ENCODE measurements at places on chromosomes 13 and 19.

GRCh38 chr19:2084993-2085720, 11.0 kb downstream of the MOB3A start:
- peak; percentile 91 for DNase-seq

DNA sequence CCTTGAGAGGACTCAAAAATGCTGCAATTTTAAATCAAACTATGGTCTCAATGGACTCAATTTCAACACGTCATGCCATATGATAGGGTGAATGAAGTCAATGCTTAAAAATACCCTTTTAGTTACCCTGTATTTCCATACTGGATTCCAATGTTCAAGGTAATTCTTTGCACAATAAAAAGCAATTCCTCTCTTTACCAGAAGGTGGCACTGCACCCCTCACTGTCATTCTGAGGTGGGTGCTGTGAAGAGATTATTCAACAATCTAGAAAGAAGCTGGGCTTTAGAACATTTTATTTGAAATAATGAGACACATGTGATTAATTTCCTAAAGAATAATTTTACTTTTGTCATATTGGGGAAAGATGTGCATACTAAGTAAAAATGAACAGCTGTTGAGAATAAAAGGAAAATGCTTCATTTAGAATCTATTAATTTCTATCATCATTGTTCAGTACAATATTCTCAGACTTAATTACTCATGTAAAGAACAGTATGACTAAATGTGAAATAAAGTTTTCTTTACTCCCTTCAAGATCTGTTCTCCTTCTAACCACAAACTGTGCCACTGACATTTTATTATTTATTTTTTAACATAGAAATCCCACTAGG, 789.1 kb downstream of the GPC5 start:
- DNase-seq: no peak

- no peak for DNase-seq
Observed at GRCh38 chr19:32692727-32693061, 1.1 kb downstream of the NUDT19 start.

DNA sequence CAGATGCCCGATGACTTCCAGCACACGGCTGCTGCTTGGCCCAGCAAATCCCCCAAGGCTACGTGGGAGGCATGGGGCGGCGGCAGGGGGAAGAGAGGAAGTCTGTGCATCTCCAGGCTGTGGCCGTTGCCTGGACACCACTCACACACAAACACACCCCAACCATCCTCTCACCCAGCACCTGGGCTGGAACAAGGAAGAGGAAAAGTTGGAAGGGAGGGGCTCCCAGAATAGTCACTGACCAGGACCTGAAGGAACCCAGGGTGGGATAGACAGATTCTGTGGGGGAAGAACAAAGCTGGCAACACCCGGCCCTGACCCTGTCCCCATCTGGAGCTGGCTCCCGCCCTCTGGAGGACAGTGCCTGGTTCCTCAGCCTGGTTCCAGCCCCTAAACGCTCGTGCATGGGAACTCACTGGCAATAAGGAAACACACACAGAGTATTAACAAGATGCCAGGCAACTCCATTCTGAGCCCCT, 11.2 kb downstream of the PPP6R1 start:
- DNase-seq: no peak

DNA sequence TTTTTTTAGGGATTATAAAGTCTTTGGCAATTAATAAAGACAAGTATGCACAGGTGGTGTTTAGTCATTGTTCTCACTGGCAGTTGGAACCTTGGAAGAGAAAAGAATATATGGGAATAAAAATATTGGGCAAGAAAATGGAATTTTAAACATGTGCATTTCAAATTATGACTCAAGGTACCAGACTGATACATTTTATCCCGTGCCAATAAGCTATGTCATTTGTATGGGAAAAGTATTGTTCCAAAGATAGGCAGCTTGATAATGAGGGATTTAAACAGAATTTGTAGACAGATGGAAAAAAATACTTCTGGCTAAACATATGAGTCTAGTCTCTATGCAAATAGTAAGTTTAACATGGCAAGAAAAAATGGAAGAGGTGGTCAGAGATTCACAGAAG, 169.5 kb upstream of the UFM1 start:
- no peak for DNase-seq

GRCh38 chr13:99847318-99847750, 124.2 kb downstream of the ZIC5 start:
- no peak for DNase-seq

- DNase-seq: no peak
Observed at GRCh38 chr13:105327581-105328126, 1207.8 kb downstream of the EFNB2 start.

- DNase-seq: no peak
Observed at GRCh38 chr13:38849315-38849714, 141.3 kb downstream of the STOML3 start.

DNA sequence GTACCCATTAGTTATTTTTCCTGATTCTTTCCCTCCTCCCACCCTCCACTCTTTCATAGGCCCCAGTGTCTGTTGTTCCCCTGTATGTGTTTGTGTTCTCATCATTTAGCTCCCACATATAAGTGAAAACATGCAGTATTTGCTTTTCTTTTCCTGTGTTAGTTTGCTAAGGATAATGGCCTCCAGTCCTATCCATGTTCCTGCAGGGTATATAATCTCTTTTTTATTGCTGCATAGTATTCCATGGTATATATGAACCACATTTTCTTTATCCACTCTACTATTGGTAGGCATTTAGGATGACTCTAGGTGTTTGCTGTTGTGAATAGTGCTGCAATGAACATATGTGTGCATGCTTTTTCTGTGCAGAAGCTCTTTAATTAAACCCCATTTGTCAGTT, 79.4 kb downstream of the ZMYM2 start:
- DNase-seq: no peak

GRCh38 chr13:97459215-97459777, 25.3 kb downstream of the RAP2A start:
- DNase-seq: no peak

DNA sequence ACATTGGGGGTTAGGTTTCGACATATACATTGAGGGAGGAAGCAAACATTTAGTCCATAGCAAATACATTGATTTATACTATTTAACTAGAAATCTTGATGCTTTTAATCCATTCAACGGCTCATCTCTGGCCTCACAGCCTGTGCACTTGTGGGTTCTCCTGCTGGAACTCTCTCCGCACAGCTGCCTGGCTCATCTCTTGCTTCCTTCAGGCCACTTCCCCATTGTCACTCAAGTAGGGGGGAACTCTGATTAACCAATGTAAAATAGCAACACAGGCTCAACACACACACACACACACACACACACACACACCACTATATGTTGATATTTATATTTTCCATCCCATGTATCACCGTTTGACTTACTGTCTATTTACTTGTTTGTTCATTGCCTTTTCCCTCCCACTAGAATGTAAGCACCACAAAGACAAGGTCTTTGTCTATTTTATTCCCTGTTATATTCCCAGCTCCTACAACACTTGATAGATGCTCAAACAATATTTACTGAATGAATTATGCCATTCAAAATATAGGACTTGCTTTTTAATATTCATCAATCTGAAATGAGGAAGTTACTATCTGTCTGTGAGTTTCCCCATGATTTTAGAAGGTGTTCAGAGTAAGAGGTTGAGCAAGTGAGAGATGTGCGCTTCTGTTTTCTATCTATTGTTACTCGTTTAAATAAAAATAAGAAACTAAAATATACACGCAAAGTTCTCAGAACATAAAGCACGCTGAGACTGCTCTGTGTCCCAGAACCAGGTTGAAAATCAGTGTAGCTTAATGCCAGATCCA, 29.8 kb upstream of the PABPC3 start:
- no peak for DNase-seq

GRCh38 chr19:7549429-7550148, 14.1 kb downstream of the PNPLA6 start:
- no peak for DNase-seq

DNA sequence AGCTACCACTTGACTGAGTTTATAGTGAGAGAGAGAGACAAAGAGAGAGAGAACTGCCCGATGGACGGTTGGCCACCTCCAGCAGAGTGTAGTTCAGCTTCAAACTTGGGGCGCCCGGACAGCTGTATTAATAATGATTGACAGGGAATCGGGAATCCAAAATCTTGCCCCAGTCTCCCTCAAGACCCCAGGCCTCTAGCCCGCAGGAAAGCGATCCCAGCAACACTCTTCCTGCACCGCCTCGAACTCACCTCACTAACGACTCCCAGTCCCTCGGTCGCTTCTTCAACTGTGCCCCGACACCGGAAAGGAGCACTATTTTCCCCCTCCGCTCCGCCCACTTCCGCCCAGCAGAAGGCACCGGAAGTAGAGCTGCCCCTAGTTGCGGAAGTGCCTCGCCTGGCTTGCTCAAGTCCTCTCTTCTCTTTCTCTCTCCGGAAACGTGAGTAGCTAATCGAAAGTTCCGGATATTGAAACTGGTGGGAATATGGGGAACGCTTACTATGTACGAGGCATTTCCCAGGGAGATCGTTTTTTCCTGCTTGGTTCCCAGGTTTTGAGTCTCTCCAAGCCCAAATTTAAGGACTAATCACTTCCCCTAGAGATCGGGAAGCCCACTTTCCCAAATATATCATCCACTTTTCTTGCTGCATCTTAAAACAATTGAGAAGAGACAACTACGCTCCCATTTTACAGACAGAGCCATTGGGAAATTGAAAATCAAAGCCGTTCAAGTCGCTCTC, at the start of gene NOSIP:
NOSIP (minus strand) TSS at position 293 of the 743 bp plus-strand sequence. CDS start 19,865 bp downstream, outside the sequence.
- peak; percentile 94 for DNase-seq

DNA sequence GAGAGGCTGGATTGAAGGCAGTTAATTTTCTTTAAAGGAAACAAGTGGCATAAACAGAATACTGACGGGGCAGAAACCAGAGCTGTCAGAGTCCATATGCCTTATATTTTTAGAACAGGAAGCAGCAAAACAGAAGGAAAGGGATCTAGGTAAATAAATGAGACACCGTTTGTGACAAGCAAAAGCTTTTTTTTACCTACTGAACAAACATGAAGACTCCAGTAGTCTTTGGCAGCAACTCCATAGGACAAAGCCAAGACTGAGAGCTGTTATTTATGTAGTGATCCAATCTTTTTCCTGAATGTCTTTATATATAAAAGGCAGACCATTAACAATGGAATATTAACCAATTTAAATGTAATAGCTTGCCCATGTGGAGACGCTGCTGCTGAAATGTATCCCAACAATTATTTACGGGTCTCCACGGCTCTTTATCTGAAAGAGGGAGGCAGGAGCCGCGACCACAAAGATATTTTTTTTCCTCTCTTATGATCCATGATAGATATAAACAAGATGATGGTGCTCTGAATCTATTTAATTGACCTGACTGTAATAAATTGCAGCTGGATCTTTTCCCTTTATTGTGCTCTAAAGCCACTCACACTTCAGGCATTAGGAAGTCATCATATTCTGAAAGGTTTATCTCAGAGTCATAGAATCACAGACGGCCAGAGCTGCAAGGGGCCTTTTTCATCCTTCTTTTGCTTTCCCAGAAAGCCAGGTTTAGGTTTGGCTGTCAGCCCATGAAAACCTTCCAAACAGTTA, 687.8 kb downstream of the EFNB2 start:
- DNase-seq: no peak

DNA sequence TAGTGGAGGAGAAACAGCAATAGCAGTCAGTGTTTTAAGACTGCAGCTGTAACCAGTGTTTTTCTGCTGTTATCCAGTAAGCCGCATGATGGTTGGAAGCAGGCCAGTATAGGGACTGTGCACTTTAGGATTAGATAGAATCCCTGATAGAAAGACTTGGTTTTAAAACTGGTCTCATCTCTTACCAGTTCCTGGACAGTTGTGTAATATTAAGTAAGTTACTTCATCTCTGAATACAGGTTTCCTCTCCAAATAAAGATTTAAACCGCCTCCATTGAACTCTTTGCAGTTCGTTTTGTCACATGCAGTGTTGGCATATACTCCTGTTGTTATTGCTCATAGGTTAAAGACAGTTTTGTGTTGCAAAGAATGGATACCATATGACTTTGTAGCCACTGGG, 25.6 kb downstream of the URI1 start:
- no peak for DNase-seq

- DNase-seq: no peak
Observed at GRCh38 chr19:51572908-51573307, 1.8 kb downstream of the ZNF175 start.

- DNase-seq: no peak
Observed at GRCh38 chr13:37074703-37075102, 15.2 kb upstream of the SUPT20H start.

DNA sequence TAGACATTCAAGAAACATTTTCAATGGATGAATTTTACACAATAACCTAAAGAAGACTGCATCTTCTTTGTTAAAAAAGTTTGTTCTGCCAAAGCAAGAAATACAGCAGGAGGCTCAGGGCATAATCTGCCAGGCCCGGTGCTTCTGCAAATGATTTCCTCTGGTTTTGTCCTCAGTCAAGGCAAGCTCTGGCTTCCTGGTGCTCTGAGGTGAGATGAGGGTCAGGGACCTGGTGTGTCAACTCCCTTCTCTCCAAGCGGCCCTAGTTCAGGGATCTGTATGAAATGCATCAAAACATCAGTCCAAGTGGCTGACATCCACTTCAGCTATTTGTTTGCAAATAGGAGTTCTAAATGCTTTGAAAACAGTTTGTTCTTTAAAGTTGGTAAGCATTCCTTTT, 31.6 kb downstream of the LACC1 start:
- DNase-seq: no peak

DNA sequence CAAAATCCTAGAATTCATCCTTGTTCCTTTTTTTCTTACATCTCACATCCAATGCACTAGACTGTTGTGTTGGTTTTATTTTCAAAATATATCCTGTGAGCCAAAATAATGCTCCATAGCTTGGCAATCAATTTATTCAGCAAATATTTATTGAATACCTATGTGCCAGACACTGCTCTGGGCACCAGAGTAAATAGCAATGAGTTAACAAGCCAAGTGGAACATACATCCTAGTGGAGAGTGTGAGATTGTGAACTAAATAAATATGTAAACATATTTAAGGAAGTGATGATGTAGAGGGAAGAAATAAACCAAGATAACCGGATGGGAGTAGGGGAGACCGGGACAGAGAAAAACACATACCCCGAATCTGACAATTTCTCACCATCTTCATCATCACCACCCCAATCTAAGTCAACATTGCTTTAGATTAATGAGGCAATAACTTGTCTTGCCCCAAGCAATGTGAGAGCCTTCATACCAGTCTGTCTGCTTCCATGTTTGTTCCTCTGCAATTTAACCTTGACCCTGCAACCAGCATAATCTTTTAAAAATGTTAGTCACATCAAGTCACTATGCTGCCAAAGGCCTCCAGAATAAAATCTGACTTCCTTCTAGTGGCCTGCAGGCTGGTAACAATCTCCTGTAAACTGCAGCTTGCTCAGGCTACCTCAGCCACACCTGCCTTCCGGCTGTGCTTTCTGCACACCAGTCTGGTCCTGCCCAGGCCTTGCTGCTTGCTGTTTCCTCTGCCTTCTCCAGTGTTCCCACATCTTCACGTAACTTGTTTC, 199.2 kb downstream of the DLEU7 start:
- DNase-seq: no peak

DNA sequence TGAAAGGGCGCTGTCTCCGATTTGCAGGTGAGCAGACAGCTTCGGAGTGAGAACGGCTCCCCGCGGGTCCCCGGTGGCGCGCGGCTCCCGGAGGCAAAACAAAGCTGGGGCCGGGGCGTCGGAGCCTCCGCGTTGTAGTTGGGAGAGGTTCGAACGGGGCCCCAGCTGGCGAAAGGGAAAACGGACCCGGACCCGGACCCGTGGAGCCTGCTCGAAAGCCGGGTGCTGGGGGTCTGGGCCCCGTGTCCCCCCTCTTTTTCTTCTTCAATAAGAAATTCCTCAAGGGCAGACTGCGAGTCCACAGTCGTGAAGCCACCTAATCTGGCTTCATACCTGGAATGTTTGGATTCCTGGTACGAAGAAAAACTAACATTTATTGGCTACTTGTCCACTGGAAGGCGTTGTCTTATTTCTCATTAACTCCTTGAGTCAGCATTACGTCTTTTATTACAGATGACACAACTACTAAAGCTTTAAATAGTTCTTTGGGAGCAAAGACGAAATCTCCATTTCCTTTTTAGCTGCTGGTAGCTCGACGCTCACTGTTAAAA, 632 bp upstream of the MTIF3 start:
- peak; percentile 16 for DNase-seq
